ENCODE measurements at places on chromosomes 4 and X.
A peak's percentile ranks its signal among the peaks of the same experiment; 100 is the strongest.

DNA sequence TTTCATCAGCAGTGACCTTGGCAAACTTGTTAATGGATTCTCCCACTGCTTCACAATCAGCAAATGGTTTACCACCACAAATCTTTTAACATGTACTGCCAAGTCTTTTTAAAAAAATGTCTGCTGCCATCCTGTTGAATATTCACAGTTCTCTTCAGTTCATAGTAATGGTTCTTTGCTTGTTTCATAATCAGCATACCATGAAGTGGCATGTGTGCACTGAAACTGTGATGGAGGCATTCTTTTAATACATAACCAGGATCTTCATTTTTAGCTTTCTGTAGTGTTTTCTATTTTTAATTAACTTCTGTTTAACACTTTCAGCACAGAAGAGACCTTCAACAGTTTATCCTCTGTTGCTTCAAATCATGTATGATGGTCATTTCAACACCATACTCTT lies 230.1 kb upstream of the ARSJ start:
- no peak for DNase-seq

GRCh38 chr4:145840162-145840768 lies 98.4 kb downstream of the ZNF827 start:
- DNase-seq, result peak; percentile 54

DNA sequence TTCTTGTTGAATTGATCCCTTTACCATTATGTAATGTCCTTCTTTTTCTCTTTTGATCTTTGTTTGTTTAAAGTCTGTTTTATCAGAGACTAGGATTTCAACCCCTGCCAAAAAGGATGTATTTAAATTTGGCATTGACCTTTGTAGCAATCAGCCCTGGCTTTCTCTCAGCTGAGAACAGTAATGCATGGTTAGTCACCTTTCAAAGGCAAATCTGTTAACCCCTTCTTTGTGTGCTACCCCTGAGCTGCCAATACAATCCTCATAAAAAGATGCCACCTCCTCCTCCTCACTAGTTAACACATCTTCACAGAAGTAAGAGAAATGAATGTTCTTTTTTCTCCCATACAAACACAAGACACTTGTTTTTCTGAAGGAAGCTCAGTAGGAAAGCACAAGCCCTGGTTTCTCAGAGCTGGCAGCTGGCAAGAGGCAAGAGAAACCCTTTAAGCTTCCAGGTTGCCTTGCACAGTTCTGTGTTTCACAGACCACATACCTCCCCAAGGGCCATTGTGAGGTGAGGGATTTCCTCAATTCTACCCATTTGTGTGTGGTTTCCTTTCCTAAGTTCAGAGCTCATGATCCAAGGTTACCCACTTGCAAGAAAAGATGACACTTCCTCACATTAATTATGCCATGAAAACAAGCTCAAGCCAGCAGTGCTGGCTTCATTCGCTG lies 122.6 kb downstream of the RCHY1 start:
- DNase-seq, result no peak

DNA sequence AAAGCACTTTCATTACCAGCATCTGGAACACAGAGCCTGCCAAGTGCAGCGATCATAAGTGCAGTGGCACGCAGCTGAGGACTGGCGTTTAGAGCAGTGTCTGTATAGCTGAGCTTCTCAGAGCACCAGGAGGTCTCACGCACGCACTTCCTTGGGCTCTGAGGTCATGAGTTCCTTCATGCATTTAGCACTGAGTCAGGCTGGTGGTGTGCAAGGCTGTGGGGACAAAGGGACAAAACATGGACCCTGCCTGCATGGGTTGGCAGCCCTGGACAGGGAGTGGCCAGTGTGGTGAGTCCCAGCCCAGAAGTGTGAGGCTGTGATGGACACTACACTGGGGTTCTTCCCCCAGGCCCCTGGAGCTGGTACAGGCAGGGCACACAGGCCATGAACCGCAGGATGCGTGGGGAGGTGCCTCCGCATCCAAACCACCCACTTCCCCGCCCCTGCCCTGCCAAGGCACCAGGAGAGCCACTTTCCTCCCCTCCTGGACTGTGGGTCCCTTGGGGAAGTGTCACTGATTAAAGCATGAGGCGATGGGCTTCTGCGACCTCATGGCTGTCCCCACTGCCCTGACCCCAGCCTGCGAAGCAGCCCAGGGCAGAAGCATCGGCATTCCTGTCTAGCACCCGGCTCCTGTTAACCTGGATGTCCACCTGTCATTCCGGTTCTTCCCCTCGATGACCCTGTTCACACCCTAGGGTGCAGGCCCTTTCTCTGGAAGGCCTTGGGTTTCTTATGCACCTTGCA lies 37.2 kb upstream of the GPR78 start:
- DNase-seq, result no peak

DNA sequence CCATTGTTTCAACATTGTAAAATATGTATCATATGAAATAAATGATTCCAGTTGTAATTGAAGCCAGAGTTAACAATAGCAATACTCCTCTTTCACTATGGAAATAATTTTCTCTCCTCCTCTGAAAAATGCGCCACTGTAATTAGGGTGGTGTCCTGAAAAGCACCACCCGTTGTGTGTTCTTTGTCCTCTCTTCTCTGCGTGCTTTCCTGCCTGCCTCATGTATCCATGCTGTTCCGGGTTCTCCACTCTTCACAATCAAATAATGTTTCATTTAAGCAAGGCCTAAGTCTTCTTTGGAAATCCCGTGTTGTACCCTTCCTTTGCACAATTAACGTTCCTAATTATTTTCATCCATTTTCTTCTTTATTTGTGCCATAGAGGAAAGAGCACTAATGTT lies 293.3 kb downstream of the ADGRL3 start:
- DNase-seq, result no peak

GRCh38 chrX:20515841-20516461 lies 249.2 kb upstream of the RPS6KA3 start:
- DNase-seq, result peak; percentile 14

DNA sequence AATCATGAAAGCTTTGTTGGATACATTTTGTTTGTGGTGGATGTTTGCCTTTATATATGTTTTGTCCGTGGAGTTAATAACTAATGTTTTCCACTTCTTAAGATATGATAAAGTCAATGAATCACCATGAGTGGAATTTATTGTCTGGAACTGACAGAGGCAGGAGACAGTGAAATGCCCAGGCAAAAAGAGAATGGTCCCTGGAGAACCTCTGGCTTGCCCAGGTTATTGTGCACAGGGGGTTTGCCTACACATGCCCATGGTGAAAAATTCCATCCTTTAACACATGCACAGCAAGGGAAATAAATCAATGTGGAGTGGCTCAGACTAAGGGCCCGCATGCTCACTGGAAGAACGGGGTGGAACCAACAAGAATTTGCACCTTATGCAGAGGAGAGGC lies 964.3 kb upstream of the GRIA3 start:
- DNase-seq, result no peak

GRCh38 chr4:147247579-147247978 lies 233.3 kb upstream of the EDNRA start:
- no peak for DNase-seq
